ENCODE measurements at places on chromosomes 1 and 21. TPM values are rescaled to one million over a fixed set of nuclear protein-coding genes. Genes with fewer than 3 reads are reported as not detected.

SLAMF8 gene
- under 0.01 TPM for total RNA-seq

NGF gene
- 8.5 TPM for total RNA-seq

CLDN14 gene
- total RNA-seq: not detected

CLDN8 gene
- not detected for total RNA-seq

TMPRSS3 gene
- not detected for total RNA-seq

A3GALT2 gene
- total RNA-seq: not detected

MYOM3 gene
- total RNA-seq: not detected

VN1R5 gene
- not detected for total RNA-seq

AADACL4 gene
- not detected for total RNA-seq

BEST4 gene
- total RNA-seq: under 0.01 TPM

GJA5 gene
- not detected for total RNA-seq

GNG12 gene
- 103 TPM for total RNA-seq

FAM72C gene
- 0.83 TPM for total RNA-seq

C1orf185 gene
- total RNA-seq: not detected

KRTAP21-2 gene
- not detected for total RNA-seq

SHE gene
- total RNA-seq: under 0.01 TPM

RAB25 gene
- not detected for total RNA-seq

ANGPTL3 gene
- not detected for total RNA-seq

SH2D2A gene
- not detected for total RNA-seq

EYA3 gene
- total RNA-seq: 11.3 TPM

FMO4 gene
- total RNA-seq: 7.3 TPM

PDZK1IP1 gene
- not detected for total RNA-seq

ATP6V0B gene
- total RNA-seq: 102 TPM

GNAT2 gene
- total RNA-seq: under 0.01 TPM

DENND2C gene
- total RNA-seq: 1.3 TPM

ERG gene
- total RNA-seq: under 0.01 TPM

LMOD1 gene
- 36.3 TPM for total RNA-seq

TFF2 gene
- total RNA-seq: not detected

GUCA2A gene
- total RNA-seq: not detected

BMP8B gene
- not detected for total RNA-seq

HES3 gene
- total RNA-seq: not detected

PRDM16 gene
- total RNA-seq: 1.8 TPM

PRPF38A gene
- 6.9 TPM for total RNA-seq

GCSAML gene
- total RNA-seq: not detected

SYNC gene
- total RNA-seq: 43.7 TPM

All from fibroblast of lung (primary cell).